ENCODE measurements at places on chromosomes 13 and 19.

DNA sequence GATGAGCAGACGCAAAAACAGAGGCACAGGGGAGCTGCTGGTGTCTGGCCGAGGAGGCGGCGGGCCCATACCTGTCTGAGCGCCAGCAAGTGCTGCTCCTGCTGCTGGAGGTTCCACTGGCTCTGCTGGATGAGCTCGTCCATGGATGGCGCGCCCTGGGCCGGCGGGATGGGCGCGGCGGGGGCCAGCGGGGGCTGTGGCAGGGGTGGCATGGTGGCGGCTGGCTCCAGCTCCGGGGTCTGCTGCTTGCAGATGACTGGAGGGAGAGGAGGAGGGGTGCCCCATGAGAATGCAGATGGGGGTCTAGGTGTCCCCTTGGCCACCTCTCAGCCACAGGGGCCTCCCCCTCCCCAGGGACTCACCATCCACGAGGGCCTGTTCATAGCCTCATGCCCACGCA is 6.9 kb downstream of the CHERP start:
- no peak for DNase-seq

GRCh38 chr19:574658-575526 is 2.5 kb downstream of the BSG start:
- peak; percentile 56 for DNase-seq

DNA sequence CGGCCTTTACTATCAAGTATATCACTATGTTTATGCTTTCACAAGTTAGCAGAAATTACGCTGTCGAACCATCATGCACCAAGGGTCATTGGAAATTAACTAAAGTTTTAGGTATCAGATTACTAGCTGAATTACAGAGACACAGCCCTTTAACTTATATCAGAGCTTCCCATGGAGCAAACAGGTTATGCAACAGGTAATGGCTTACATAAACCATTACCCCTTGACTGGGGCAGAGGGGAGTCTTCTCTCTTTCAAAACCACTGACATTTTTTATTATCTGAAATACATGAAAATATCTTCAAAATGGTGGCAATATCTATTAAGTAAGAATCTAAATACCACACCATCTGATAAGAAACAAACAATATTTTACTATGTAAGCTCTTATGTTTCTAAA is 1692.9 kb upstream of the SLC10A2 start:
- no peak for DNase-seq

DNA sequence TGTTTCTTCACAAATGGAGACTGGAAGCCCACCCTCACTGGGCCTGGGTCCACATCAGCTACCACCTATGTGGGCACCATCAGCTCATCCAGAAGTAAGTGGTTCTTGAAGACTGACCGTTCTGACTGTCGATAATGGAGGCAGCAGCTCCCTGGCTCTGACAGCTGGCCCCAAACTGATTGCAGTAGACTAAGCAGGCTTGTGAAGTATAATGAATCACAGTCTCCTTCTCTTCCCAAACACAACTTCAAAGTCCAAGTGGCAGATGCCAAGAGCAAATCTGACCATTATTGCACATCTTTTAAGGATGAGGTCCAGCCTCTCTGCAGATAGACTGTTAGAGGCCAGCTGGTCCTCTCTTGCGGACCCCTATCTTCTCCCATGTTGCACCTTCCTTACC is 574.4 kb upstream of the KLF12 start:
- DNase-seq: no peak

GRCh38 chr13:112890316-112891145 is 78.5 kb upstream of the MCF2L start:
- DNase-seq: no peak

DNA sequence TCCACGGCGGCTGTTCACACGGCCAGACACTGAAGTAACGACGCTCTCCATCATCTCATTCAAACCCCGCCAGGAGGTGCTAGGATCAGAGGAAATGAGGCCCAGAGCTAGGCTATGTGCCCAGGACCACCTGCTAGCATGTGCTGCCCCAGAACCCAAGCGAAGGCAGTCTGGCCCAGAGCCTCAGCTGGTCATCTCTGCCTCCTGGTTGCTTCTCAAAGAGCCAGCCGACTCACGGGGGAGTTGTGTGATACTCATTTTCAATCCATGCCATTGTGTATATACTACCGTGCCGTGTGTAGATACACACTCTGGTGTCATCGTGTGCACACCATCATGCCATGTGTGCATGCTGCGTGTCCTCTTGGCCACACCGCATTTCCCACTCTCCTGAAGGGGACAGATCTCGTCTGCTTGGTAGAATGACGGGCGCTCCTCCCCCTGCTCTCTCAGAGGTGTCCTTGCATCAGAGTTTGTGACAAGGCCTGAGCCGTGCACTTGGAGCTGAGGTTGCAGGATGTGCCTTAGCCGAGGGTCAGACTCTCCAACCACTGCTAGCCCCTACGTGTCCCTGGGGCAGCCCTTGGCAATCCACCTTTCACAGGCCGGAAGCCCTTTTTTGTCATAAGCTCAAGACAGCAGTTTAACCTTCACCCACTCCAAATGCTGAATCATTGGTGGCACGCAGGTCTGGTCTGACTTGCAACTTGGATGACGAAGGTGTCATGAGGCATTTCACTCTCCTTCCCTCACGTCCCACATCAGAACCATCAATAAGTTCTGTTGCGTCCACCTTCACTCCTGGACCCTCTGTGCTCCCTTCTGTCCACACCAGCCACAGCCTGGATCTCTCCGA is 130.4 kb downstream of the CRYL1 start:
- no peak for DNase-seq

DNA sequence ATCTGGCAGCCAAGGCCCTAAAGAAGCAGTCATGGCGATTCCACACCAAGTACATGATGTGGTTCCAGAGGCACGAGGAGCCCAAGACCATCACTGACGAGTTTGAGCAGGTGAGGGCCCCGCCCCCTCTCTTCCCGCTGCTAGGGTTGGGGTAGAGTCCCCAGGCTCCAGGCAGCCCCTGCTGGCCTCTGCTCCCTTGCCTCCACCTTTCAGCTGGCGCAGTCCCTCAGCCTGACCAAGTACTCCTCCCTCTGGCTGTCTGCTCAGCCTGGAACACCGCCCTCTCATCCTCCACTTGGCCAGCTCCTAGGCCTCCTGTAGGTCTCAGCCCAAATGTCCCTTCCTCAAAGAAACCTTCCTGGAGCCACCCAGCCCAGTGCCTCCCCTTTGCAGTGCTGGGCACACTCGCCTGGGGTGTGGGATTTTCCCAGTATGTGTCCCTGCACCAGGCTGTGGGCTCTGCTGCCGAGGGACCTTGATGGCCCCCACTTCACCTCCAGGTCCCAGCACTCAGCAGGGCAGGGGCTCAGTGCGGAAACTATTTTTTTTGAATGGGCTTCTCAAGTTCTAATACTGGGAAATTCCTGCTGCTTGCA is 5.7 kb downstream of the LENG1 start:
- DNase-seq: no peak

DNA sequence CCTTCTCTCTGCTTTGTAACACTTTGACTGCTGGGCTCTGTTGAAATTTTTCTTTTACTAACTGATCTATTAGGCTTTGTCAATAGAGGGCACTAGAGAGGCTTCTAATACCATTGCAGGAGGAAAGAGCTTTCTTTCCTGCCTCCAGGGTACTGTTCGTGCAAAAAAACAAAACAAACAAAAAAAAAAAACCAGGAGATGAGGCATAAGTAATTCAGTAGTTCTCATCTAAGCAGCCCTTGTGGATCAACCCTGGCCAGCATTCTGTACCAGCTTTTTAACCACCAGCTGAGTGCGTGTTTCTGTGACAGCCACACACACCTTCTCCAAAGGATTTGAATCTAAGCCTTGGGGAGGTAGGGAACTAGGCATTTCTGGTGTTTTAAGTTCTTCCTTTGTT is 1707.6 kb upstream of the SLC10A2 start:
- peak; percentile 68 for DNase-seq

DNA sequence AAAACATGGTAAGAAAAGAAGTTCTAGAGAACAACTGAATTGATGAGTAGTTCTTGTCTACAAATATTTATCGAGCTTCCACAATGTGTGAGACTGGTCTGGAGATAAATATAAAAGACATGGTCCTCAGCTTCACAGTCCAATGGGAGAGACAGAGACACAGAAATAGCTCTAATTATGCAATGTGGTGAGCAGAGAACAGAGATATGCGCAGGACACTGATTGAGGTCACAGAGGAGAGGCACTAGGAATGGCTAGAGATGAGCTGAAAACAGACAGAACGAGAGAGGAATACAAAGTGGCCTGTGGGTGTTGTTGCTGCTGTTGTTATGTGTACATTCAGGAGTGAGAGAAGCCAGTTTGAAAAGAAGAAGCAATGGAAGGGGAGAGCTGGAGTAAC is 53.2 kb downstream of the GPALPP1 start:
- DNase-seq: peak; percentile 26

- DNase-seq: no peak
These were observed 6.8 kb downstream of the PCDH17 start for GRCh38 chr13:57638186-57638890.

GRCh38 chr13:112651311-112651710 is 38.5 kb upstream of the ATP11A start:
- peak; percentile 87 for DNase-seq

DNA sequence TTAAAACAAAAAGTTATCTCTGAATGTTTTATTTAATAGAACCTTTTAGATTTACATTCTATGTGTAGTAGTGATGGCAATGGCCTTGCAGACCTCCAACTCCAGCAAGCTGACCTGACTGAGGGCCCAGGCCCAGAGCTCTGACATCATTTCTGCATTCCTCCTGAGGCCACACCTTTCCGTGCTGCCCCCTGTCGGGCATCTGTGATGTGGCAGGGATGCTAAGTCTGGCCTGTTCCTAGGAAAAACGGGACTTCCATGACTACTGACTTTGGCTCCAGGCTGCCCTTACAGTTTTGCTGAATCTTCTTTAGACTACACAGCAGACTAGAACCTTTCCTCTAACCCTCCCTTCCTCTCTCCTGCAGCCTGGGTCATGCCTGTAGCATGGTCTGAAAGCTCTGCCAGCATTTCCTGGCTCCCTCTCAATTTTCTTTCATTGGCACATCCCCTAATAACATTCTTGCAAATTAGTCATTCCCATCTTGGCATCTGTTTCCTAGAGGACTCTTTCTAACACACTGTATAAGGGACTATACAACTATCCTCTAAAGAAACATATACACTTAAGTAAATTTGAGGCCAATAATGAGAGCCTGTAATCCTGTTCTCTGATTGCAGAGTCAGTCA is 249.1 kb downstream of the GPC5 start:
- DNase-seq: peak; percentile 22

DNA sequence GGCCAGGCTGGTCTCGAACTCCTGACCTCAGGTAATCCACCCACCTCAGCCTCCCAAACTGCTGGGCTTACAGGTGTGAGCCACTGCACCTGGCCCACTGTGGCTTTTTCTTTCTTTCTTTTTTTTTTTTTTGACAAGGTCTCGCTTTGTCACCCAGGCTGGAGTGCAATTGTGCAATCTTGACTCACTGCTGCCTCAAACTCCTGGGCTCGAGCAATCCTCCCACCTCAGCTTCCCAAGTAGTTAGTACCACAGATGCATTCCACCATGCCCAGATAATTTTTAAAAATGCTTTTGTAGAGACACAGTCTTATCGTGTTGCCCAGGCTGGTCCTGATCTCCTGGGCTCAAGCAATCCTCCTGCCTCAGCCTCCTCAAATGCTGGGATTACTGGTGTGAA is 12.1 kb upstream of the FCGBP start:
- DNase-seq: peak; percentile 48

DNA sequence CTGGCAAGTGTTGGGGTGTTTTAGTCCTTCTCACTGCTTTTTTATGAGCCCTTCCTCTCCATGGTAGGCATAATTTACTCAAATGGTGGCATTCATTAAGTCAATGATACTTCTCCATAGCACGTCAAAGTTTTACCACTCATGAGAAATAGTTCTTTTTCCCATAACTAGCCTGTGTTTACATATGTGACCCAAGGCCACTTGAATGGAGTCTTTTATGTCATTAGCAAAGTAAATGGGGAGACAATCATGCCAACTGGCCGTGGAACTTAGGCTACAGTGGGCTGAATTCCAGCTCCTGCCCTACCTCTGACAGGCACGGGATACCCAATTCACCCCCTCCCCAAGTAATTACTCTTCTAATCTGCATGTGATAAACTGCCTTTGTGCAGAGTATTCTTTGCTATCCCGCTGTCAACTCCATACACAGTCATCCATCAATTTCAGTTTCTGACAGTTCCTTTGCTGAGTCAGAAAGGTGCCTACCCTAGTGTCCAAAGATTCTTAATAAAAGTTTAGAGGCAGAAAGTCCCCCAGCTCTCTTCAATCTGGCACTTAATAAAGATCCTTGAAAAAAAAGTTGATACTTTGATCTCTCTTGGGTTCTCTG is 16.9 kb downstream of the PROSER1 start:
- no peak for DNase-seq

- no peak for DNase-seq
These were observed 1090.9 kb downstream of the PCDH9 start for GRCh38 chr13:66139250-66139649.

DNA sequence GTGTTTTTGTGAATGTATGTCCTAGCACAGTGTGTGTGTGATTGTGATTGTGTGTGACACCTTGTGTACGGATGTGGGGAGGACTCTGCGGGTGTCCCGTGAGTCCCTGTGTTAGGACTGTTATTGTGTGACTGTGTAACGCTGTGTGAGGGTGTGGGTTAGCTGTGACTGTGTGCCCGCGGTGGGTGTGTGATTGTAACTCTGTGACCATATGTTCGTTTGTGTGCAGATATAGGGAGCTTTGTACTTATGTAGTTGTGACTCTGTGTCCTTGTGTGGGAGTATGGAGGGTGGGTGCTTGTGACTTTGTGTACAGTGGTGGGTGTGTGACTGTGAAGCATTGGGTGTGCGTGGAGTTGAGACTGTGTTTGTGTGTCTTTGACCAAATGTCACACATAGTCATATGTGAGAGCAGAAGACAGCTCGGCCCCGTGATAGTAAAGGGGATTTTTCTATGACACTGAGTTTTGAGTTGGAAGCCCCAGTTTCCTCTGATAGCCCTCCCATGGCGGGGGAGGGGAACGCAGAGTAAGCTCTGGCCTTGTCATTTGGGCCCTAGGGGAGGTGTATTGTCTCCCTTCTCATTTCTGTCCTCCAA is 949 bp upstream of the ZNF260 start:
- DNase-seq: peak; percentile 12

DNA sequence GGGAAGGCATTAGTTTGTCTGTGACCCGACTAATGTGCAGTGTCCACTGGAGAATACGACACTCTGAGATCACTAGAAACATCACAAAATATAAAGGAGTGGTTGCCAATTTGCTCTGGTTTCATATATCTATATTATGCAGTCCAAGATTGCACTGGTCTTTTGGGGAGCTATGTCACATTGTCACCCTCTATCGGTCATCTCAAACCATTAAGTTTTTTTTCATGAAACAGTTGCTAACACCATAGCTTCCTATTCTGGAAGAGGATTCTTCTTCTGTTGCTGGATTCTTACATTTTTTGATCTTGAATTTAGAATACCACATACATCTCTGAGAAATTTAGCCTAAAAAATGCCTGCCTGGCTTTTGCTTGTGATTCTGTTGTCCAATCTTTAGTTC is 168.6 kb downstream of the LACC1 start:
- DNase-seq: peak; percentile 21

DNA sequence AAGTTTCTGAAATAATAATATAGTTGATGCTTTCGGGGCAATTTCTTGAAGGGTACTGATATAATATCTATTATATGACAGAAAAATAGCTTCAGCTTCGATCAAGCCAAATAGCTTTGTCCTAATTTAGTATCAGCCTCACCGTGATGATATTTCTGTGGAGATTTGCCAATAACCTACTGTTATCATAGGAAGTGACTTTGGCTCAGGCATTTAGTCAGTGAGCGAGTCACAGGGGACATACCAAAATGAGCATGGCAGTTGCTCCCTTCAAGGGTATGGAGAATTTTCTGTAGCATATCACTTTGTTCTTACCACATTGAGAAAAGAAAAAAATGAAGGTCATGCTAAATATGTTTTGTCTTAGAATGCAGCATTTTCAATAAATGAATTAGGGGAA is 767.6 kb upstream of the SLITRK1 start:
- no peak for DNase-seq
